Left ventricle myocardium inferior (tissue), 1 donor: ENCODE measurements at places on chromosomes 7 and 10.

DNA sequence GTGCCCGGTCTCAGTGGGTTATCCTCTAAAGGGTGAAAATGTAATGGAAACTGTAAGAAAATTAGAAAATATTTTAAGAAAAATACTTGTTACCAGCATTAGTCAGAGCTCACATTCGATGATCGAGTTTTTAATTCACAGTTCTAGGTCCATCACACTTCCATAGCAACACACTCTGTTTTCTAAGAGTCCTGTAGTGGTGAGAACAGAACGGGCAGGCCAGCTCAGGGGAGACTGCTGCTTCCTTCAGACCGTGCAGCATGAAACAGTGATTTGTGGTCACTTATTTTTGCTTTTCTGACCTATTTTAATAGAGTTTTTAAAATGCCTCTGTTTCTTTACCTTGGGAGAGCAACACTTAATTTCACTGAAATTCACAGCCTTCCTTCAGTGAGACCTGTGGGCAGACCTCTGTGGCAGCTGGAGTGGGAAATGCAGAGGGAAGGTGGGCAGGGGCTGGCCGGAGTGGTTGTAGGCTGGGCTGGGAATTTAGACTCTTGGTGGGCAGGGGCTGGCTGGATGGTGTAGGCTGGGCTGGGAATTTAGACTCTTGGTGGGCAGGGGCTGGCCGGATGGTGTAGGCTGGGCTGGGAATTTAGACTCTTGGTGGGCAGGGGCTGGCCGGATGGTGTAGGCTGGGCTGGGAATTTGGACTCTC is 1.5 kb downstream of the SUN1 start:
- DNase-seq, result no peak

GRCh38 chr7:80941208-80941758 is 22.4 kb upstream of the SEMA3C start:
- DNase-seq, result no peak

GRCh38 chr10:71221586-71222202 is 9.3 kb downstream of the UNC5B start:
- no peak for DNase-seq

GRCh38 chr7:110592557-110592956 is 498.4 kb upstream of the LRRN3 start:
- no peak for DNase-seq

- DNase-seq, result no peak
Observed at GRCh38 chr7:34070511-34071323, 165.4 kb downstream of the BMPER start.

- DNase-seq, result no peak
Observed at GRCh38 chr10:119459681-119460340, 82.7 kb downstream of the RGS10 start.

- DNase-seq, result no peak
Observed at GRCh38 chr7:90005836-90006235, 148.4 kb upstream of the STEAP1 start.

GRCh38 chr10:89659143-89660131 is 14.4 kb upstream of the PANK1 start:
- DNase-seq, result no peak

DNA sequence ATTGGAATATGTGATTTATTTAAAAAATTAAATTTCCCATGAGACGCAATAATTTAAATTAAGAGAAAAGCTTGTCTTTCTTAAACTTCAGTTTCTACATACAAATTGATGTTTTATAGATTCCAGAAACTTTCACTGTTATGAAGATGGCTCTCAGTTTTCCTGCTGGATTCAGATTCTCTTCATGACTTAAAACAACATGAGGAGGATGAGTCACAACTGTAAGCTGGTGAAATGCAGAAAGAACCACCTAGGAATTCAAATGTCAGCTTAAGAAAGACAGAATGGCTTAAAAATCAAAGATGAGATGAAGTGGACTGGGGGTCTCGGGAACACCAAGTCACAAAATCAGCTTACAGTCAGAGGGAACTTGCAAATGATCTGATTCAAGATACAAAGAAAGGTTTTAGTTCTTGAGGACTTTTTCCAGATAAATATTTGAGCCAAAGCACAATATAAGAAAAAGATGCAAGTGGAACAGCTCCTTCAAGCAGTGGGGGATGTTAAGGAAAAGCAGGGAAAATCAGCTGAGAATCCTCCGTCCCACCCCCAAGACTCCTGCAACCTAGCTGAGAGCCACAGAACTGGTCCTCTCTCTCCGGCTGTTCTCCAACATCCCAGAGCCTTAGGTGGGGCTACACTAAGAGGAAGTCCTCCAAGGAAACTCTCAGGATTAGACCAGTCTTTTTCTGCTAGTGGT is 279.8 kb downstream of the KCNMA1 start:
- DNase-seq, result no peak

DNA sequence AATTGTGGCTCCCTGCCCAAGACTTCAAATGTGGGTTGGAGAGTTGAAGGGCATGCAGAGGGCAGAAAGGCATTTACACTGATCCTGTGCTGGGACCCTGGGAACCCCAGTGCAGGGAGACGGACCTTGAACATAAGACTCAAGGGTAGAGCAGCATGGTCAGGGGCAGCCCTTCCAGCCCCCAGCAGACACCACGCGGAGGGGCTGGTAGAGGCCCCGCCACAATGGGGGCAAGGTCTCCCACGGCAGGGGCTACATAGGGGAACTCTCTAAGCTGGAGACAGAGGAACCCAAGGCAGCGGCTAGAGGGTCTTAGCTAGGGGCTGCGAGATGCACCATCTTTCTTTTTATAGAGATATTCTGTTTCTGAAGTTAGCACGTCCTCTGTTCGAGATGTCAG is 45.2 kb upstream of the EBF3 start:
- no peak for DNase-seq

DNA sequence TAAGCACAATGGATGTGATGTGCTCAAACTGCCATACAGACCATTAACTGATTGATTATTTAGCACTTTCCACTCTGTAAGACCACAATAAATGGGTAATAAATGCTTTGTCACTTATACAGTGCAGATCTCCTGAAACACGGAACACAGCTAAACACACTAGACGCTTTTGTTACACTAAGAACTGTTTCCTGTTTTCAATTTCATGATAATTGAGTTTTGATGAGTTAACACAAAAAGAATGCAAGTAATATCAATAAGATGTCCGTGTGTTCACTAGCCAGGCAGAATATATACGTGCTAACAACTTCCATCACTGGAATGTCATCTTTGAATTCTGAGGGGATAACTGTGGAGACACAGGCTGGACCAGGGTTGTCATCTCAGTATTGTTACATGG is 178.8 kb downstream of the SKAP2 start:
- no peak for DNase-seq

- no peak for DNase-seq
Observed at GRCh38 chr7:105768898-105769507, 107.4 kb downstream of the ATXN7L1 start.

DNA sequence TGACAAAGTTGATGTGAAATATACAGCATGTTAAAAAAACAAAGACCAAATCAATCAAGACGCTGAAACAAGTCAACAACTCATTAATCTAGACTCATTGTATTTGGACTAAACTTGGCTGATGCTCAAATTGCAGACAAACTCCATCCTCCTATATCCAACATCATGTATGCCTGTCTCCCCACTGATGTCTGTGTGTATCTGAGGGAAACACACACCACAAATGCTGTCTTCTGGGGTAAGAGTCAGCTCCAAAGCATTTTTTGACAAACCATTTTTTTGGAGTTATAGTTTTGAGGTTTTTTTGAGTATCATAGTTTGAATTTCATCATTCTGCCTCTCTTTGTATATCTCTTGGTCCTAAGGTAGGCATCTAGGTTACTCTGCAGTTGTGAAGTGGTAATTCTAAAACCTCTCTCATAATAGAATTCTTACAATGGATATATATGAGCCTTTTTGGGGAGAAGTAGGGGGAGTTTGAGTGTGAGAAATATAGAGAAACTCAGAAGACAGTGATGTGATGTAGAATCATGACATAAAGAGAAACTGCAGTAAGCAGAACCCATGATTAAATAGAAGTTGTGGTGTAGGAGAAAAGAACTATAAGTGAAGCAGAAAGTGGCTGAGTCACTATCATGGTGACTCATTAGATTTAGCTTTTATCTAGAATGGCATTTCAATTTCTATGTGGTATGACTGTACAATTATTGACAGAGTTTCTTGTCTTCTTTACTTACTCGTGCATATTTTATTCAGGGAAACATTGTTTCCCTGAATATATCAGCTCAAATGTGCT is 1531.1 kb upstream of the LRRTM3 start:
- DNase-seq, result no peak

DNA sequence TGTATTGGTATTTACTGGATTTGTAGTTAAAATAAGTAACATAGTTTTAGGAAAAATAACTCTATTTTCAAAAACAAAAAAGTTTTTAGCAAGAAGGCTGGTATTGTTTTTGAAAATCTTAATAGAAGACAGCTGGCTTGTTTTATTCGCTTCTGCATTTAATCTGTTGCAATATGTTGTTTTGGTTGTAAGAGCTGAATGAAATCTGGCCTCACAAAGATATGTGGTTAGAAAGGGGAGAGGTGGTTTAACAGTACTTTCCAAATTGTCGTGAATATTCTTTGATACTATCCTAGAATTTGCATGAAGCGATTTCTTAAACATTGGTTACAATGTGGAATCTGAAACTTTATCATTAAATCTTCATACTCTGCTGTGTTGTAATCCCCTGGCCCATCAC is 355.9 kb upstream of the FZD8 start:
- DNase-seq, result no peak

DNA sequence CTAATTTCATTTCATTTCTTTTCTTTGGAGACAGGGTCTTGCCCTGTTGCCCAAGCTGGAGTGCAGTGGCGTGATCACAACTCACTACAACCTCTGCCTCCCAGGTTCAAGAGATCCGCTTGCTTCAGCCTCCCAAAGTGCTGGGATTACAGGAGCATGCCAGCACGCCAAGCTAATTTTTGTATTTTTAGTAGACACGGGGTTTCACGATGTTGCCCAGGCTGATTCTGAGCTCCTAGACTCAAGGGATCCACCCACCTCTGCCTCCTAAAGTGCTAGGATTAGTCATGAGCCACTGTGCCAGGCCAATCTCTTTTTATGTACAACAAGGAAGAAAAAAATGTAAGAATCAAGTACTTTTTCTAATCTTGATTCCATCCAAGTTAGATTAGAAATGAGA is 10.7 kb upstream of the KMT2E start:
- no peak for DNase-seq

DNA sequence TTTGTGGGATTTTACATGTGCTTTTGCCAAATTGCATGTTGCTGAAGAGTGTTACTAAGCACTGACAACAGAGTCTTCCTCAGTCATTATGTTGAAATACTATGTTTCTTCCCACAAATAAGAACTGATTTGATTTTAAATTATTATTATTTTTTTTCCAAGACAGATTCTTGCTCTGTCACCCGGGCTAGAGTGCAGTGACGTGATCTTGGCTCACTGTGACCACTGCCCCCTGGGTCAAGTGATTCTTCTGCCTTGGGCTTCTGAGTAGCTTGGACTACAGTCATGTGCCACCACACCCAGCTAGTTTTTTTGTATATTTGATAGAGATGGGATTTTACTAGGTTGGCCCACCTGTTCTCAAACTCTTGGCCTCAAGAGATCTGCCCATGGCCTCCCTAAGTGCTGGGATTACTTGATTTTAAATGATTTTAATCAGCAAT is 42.3 kb downstream of the MINPP1 start:
- no peak for DNase-seq

DNA sequence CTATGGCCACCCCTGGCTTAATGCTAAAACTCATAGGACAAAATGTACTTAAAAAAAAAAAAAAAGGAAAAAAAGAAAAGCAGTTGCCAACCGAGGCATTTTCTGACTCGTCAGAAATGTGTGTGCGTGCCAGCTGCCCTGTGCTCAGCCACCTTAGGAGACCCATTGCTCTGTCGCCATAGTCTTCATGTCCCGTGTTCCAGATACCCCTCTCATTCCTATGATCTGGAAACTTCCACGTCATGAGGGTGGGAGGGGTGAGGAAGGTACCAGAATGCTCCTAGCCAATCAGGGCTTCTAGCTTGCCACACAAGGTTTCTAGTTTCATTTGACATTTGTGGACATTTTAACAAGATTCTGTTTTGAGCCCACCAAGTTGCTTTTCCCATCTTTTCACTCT is 212.9 kb downstream of the TCF7L2 start:
- DNase-seq, result no peak

DNA sequence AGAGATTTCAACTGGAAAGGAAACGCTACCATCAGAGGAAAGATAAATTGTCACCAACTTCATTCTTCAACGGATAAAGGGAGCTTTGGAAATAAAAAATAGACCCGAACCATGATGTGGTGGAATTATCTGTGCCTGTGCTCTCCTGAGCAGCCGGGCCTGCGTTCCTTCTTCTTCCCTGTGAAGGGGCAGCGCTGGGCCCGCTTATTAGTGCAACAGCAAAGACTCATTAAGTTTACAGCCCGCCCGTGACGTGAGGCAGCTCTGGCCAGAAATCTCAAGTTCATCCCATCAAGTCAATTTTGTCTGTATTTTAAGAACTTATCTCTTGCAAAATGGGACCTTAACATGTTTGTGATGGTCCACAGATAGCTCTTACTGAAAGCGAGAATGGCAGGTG is 193.7 kb downstream of the ADARB2 start:
- DNase-seq, result no peak

DNA sequence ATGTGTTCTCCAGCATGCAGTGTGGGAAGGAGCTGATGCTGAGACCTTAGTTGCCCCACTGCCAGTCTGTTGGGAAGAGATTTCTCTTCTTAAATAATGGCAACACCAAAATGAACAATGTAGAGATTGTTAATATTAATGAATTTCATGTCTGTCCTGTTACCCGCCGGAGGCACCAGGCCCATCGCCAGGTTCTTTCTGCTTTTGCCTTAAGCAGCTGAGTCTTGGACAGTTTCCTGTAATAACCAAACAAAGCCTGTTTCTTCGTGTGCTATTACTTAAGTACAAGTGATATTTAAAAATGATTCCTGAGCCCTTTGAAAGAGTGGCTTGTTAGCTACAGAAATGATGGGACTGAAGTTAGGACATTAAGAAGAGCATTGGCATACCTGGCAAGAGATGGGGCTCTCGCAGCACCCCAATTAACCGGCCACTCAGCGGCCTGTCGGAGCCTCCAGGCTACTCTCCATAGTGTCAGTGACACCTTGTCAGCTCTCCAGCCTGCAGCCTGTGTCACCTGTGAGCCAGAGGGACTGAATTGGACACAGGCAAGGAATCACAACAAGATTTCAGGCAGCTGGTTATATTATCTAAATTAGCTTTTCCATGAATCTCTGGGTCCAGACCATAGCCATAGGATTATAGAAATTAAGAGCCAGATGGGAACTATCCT is 142.0 kb downstream of the CELF2 start:
- no peak for DNase-seq
